ENCODE measurements at places on chromosomes 1 and 21.
A peak's percentile ranks its signal among the peaks of the same experiment; 100 is the strongest.

DNA sequence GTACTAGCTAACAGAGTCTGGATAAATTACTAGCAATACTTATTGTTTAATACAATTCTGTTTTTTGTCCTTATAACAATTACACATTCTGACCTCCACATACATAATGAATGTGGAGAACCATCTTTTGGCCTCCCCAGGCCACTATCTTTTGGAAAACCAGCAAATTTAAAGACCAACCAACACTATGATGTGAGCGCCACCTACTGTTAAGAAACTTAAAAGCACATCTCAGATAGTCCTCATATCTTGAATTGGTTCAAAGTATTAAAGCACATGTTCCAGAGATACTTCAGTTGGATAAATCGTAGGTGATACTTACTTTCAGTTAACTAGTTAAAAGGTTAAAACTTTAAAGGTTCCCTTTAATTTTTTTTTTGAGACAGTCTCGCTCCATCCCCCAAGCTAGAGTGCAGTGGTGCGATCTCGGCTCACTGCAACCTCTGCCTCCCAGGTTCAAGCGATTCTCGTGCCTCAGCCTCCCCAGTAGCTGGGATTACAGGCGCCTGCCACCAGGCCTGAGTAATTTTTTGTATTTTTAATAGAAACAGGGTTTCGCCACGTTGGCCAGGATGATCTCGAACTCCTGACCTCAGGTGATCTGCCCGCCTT is 29.3 kb upstream of the USP1 start:
- peak; percentile 48 for DNase-seq

DNA sequence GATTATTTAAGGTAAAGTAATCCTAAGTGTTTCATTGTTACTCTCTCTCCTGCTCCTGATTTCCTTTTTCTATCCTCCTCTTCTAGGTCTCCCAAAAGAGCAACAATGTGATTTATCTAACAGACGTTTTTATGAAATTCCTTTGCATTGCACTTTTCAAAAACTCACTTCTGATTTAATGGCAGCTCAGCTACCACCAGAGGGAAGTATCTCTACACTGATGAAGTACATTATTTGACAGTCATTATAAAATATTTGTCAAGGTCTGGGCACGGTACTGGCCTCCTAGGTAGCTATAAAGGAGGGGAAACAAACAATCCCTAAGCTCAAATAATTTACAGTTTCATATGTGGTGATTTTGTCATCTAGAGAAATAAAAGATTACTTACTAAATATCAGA is 15.6 kb downstream of the TMPRSS15 start:
- no peak for DNase-seq

DNA sequence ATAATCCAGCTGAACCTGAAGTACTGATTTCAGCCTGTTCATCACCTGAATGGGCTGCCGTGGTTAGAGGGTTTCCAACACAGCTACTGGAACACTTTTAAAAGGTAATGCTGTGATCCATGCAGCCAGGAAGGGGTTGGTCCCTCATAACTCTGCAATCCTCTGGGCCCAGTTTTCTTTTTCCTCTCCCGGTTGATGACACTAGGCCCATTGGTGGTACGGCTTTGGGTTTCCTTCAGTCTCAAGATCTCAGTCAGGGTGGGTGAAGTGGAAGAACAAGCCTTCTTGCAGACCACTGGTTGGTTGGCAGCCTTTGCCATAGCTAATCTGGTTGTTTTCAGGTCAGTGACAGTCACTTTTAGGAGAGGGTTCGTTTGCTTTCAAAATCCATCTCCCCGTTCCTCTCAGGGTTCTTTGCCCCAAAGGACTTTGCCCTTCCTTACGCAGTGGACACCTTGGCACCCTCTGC is 502 bp upstream of the SLC35A3 start:
- no peak for DNase-seq

DNA sequence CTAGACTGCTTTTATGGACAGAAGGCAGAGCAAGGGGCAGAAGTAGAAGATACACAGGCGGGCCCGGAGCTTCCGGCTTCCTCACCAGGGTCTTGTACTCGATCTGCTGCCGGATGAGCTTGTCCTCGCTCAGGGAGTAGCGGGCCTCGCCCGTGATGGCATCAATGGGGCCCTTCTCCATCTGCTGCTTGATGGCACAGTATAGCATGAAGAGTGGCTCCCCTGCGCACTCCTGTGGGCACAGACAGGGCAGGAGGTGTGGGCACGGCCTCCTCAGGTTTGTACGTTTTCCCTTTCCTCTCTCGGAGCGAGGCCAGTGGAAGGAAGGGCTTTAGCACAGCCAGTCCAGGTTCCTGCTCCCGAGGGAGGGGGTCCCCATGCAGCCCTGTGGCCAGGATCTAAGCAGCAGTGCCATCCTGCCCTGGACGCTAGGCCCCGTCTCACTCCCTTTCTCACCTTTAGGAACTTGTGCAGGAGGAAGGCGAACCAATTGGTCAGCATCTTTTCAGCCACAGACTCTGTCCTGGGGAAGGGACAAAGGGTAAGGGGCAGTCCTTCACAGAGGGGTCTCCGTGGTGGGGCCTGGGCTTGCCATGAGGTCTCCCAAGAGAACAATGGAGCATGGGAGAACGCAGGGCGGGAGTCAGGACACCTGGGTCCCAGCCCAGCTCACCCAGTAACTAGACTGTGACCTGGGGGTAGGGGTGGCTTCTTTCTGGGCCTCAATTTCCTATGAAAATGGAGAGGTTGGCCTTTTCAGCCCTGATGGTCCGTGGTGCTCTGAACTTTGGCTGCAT is 128.8 kb upstream of the CD34 start:
- no peak for DNase-seq
